CD4-positive, alpha-beta T cell treated with Interleukin-15 for 4 hours (primary cell): ENCODE measurements at places on chromosomes 5 and 9.

DNA sequence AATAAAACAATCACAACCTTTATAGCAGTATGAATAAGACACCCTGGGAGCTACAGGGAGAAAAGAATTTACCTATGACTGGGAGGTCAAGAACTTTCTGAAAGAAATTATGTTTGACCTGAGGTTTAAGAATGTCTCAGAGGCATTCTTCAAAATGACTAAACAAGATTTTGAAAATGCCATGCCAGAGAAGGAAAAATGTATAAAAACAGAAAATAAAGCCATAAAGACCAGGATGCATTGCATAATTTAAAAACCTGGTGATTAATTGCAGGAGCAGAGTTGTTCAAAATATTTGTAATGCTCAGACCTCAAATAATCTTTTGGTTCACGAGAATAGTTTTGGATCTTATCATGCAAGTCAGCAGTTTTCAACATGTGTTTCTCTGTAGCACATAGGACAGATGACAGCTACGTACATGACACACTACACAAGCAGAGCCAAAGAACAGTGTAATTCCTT is 954.7 kb upstream of the ARRDC3 start:
- no peak for DNase-seq

DNA sequence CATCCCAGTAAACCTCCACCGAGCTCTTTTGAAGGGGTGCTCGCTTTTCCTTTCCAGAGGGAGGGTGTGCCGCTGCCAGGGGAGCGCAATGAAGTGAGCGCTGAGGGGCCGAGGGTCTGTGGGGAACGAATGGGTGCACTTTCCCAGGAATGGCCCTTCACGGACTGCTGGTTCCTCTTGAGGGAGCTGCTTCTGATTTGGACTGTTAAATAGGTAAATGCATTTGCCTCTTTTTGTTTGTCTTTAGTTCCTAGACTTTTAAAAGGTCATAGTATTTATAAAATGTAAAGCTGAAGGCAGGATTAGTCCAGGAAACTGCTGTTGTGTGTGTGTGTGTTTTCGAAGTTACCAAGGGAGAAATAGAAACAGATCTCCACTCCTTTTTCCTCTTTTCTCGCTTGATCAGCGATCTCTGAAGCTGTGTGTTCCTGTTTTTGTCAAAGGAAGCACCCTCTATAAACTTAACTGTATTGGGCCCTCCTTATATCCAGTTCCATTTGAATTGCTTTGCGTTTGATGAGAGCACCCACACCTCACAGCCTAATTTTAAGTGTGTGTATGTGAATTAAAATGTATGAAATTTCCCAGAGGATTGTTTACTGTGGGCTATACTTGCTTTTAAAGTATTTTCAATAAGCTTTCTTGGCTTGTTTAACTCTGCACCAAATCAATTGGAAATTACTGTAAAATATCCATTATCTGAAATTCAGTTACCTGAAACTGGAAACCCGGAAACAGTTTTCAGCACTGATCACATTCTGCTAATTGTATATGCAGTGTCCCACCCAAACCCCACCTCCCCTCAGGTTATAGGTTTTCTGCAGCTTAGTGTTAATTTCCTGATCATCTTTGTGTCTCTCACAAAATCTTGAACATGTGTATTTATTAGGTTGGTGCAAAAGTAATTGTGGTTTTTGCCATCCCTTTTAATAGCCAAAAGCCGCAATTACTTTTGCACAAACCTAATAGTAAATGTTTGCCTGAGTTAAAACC is 966 bp downstream of the SNX2 start:
- peak; percentile 5 for DNase-seq

DNA sequence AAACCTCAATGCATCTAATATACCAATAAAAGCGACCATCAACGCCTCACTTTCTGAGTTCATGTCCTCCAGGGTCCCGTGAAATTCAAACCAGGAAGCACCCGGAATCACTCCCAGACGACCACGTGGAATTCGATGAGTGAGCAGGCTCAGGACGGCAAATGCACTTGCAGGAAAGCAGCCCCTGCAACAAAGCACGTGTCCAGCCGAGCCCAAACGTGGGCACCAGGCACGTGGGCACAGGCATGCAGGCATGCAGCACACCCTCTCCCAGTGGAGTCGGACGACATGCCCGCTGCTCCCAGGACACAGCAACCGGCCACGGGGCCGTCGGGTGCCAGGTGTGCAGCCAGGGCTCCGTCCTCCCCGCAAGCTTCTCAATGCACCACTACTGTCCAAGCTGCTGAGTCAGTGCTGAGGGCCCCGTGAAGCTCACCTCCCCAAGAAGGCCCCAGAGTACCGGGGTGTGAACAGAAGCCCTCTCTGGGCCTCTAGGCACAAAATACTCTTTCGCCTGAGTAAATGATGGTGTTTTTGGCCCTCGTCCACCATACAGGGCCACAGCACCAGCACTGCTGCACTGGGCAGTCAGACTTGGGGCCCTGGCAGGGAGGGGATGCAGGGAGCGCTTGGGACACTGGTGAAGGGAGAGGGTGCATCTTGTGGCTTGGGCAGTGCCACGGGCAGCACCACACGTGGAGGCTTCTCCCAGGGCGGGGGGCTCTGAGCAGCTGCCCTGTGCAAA is 87.6 kb downstream of the VAV2 start:
- DNase-seq = no peak

GRCh38 chr5:172185096-172185461 is 2.9 kb downstream of the STK10 start:
- DNase-seq = no peak

- DNase-seq = no peak
Observed at GRCh38 chr5:7866196-7866595, 2.6 kb downstream of the FASTKD3 start.

DNA sequence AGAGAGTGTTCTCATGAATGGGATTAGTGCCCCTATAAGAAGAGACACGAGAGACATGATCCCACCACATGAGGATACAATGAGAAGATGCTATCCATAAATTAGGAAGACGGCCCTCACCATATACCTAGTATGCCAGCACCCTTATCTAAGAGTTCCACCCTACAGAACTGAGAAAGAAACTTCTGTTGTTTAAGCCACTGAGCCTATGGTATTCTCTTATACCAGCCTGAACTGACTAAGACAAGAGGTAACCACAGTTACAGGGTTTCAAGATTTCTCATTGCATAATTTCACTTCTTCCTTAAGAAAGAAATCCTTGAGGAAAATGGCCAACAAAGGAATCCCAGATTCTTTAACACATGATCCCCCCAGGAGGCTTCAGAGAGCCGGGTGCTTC is 412.4 kb downstream of the NTRK2 start:
- DNase-seq = no peak

- peak; percentile 10 for DNase-seq
Observed at GRCh38 chr5:127936439-127936972, 147.1 kb upstream of the SLC12A2 start.

DNA sequence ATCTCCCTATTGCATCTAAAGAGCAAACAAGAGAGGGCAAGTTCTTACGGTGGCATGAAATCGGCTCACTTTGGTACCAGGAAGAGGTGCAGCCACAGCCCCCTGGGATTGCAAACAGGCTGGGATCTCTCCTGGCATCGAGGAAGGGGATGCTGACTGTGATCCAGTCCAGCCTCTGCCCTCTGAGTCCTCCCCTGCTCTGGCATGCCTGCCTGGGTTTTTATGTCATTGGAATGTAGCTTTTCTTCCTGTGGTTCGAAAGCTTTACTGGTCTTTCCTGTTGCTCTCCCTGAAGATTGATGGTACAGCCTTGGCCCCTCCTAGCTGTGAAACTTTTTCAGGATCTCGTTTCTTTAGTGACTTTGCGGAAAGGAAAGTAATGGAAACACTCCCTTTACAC is 6.6 kb downstream of the SLC46A2 start:
- no peak for DNase-seq

DNA sequence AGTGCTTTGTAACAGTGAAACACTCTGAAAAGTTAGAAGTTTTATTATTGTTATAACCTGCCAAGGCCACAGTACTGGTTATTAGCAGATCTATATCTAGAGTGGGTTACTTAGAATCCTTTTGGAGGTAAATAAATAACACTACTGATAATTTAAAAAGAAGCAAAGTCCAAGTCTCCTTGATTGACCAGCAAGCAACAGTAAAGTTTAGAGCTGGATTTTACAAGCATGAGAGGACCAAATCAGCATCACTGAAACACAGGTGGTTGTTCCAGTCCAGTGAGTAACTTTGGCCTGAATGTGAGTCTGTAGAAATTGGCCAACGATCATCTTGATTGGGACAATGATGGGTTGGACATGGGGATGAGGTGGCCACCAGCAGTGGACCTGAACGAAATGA is 77.2 kb upstream of the AGXT2 start:
- DNase-seq = no peak

DNA sequence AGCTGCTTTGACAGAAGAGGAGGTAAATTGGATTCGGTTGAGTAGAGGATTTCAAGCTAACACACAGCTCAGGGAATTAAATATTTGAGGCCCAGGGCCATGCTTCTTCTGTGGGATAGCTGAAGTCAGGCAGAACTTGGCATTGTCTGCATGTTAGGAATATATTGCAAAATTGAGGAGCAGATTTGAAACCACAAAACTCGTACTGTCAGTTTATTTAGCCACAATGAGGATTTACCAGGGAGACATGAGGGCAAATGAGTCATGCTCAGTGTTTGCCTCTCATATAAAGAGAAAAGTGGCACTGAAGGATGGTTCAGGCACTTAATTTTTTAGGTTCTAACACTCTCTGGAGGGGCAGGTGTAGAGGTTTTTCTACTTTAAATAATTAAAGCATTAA is 83.0 kb upstream of the PRLR start:
- no peak for DNase-seq

GRCh38 chr5:145341842-145342241 is 493.3 kb downstream of the PRELID2 start:
- no peak for DNase-seq

- no peak for DNase-seq
Observed at GRCh38 chr5:148999741-149000140, 63.1 kb downstream of the SH3TC2 start.

- DNase-seq = no peak
Observed at GRCh38 chr9:133715295-133715865, 22.8 kb downstream of the SARDH start.

- no peak for DNase-seq
Observed at GRCh38 chr5:137837491-137838394, 29.9 kb upstream of the MYOT start.

DNA sequence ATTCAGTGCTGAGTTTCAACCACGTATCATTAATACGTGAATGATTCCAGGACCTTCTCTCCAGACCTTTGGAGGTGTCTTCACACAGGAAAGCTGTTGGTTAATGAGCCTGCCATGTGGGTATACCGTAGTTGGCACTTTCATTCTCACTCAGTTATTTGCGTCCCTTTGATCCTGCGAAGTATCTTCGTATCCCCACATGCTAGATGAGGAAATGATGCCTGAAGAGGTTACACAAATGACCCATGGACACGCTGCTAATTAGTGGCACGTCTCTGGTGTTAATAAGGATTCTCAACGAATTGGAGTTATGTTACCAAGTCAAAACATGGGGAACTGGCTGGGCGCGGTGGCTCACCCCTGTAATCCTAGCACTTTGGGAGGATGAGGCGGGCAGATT is 65.7 kb upstream of the GNE start:
- DNase-seq = no peak

DNA sequence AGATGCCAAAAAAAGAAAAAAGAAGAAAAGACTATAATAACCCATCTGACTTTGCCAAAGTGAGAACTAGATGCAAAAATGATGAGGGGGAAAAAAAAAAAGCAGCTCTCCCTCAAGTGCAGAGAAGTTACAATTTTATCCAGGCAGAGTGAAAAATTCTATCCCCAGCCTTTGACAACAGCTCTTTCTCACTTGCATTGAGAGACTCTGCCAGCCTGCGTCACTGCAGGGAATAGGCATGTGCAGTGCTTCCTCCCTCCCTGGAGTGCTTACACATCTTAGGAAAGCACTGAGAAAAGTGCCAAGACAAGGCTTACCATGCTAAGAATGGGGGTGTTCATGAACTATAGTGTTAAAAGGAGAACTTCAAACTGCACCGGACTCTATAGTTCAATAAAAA is 418.6 kb upstream of the TYRP1 start:
- no peak for DNase-seq

DNA sequence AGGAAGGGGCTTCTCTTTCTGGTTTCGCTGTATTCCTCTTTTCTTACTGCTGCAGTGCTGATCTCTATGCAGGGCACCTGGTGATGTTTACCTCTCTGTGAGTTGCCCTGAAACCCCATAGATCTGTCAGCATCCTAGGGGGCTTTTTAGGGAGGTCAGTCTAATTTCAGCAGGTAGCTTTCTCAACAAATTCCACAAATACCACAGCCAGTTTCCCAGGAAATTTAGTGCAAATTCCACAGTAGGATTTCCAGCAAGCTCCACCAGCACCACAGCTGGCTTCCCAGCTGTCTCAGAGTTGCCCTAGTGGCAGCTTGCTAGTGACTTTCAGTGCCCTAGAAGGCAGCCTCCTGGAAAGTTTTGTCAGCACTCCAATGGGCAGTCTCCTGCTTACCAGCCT is 379.1 kb upstream of the SMC2 start:
- DNase-seq = no peak

- no peak for DNase-seq
Observed at GRCh38 chr5:148491793-148492184, 108.0 kb downstream of the FBXO38 start.

DNA sequence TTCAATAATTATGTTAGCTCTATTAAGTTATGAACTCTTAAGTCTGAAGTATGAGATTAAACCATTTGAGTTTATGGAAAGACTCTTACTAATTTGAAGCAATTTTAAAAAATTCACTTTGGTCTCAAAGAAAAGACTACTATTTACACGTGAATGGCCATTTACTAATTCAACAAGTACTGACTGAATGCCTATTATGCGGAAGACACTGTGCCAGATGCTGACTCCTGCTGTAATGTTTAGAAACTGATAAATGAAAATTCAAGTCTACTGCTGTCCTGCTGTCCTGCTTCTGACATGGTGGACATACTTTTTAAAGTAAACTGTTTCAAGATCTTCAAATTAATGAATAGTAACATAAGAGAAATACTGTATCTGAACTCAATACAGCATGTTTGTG is 116.2 kb downstream of the MPDZ start:
- no peak for DNase-seq

- DNase-seq = no peak
Observed at GRCh38 chr5:139514486-139514856, 31.9 kb upstream of the STING1 start.

DNA sequence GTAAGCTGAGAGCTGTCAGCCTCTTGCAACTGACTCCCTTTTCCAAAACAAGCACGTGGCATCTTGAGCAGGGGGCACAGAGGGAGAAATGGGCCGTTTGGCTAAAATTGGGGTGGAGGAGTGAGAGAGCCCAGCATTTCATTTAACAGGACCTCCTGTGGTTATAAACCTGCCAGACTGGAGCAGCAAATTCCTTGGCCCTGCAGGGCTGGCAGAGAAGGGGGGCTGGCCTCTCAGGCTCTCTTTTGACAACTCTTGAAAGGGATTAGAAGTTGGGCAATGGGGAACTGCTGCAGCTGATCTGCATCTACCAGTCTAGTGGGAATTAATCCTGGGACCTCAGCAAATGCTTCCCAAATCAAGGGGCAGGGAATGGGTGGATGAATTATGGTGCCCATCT is 7.2 kb upstream of the POU4F3 start:
- no peak for DNase-seq
